ENCODE measurements at places on chromosomes 4 and X.

DNA sequence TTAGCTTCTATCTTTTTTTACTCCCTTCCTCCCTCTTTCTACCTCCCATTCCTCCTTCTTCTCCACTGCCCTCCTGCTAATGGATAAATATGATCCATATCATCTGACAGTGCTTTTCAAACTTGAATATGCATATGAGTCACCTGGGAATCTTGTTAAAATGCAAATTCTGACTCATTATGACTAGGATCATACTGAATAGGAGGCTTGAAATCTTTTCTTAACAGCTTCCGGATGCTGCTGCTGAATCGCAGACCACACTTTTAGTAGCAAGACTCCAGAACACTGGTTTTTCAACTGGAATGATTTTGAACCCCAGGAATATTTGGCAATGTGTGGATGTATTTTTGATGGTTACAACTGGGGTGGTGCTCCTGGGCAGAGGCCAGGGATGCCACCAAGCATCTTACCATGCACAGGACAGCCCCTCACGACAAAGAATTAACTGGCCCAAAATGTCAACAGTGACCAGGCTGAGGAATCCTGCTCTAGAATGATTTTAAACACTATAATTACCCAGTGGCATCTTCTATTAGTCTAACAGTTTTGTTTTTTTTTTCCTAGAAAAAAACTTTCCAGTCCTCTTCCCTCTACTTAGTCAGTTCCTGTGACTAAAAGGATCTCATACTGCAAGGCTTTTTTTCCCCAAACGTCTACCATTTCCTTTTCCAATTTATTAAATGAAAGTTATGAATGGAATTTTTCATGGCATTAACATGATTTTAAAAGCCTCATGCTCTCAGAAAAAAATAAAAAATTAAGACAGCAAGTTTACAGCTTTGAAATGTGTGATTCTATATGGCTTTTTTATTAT, 10.6 kb upstream of the PYURF start:
- no peak for DNase-seq

DNA sequence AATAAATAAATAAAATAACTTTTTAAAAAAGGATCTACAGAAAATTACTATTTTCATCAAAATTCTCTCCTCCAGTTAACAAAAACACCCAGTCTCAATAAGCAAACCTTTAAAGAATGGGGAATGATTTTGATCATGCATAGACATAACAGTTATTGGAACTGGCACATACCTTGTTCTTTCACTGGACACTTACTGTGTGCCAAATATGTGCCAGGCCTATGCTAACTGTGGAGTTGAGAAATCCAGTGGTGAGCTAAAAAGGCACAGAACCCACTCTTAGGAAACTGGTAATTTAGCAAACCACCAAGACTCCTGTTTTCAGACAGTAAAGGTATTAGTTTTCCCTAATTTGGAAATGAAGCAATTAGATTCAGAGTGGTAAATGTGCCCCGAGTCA, 39.1 kb downstream of the CLOCK start:
- no peak for DNase-seq

DNA sequence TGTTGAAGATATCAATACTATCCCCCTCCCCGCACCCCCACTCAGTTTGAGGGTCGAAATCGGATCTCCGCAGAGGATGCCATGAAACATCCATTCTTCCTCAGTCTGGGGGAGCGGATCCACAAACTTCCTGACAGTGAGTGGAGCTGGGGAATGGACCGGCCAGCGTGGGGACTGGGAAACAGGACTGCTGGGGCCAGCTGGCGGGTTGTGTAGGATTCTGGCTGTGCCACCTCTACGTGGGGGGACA, 5.5 kb upstream of the USP11 start:
- DNase-seq = no peak

- no peak for DNase-seq
Measured at GRCh38 chr4:53563824-53564223, 27.5 kb downstream of the LNX1 start.

DNA sequence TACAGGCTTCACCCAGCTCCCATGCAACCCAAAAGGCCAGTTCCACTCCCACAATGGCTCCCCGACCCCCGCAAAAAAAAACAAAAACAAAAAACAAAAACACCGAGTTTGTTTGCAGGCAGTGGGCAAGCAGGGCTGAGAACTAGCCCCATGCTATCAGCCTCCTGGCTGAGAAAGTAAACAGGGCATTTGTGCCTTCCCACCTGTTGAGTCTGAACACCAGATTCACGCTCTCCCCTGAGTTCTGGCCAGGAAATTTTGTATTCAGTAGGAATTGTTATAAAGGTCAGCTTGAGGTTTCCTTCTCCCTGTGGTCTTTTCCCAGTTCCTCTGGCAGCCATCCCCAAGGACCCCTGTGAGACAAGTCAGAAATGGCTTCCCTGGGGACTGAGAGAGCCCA, 1066.5 kb downstream of the GLUD2 start:
- no peak for DNase-seq

DNA sequence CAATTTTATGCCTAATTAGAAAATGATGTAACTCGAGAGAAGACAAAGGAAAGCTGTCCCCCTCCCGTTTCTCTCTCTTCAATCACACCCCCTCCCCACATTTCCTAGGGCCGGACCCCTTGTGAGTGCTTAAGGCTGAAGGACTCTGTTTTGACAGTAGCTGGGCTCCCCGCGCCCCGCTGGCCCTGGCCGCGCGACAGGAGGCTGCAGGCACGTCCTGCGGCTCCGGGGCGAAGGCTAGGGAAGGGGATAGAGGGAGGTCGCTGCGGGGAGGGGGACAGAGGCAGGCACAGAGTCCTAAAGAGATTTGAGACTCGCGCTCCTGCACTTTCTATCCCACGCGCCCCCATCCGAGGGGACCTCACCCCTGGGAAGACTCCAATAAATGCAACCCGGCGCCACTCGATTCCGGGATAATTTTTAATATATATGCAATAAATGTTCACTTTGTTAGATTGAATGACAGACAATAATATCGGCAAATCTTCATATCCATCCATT, 56.2 kb upstream of the TMEM33 start:
- DNase-seq = no peak

DNA sequence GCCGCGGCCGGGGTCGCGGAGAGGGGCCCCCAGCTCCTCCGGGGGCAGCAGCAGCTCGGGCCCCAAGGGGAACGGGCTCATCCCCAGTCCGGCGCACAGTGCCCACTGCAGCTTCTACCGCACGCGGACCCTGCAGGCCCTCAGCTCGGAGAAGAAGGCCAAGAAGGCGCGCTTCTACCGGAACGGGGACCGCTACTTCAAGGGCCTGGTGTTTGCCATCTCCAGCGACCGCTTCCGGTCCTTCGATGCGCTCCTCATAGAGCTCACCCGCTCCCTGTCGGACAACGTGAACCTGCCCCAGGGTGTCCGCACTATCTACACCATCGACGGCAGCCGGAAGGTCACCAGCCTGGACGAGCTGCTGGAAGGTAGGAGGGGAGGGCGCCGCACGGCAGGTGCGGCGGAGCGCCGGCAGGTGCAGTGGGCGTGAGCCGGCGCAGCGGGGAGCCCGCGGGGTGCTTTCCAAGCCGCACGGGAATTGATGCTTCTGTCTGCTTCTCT, 886 bp downstream of the DCLK2 start:
- peak; percentile 60 for DNase-seq

- no peak for DNase-seq
Measured at GRCh38 chrX:13053171-13053570, 8.8 kb upstream of the FAM9C start.

DNA sequence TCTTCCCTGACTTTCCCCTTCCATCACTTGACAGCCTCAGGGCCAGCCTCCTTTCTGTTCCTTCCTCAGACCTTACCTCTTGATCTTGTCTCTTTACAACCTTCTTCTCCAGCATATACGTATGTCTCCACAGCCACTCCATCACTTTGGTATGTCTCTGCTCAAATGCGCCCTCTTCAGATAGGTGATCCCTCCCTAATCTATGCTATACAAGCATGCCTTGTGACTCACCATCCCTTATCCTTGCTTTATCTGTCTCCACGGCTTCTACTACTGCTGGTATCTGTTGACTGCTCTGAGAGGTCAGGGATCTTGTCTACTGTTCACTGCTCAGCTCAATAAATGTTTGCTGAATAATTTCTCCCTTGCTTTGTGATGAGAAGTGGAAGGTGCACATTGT, 9.0 kb downstream of the ARAP2 start:
- DNase-seq = no peak

DNA sequence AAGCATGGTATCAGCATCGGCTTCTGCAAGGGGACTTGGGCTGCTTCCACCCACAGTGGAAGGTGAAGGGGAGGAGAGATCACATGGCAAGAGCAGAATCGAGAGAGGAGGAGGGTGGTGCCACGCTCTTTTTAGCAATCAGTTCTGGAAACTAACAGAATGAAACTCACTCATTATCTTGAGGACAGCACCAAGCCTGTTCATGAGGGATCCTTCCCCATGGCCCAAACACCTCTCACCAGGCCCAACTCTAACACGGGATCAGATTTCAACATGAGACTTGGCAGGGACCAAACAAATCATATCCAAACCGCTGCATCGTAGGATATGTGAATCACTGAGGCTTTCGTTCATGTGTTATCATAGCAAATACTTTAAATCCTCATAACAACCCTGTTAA, 125.5 kb downstream of the GPC3 start:
- no peak for DNase-seq

DNA sequence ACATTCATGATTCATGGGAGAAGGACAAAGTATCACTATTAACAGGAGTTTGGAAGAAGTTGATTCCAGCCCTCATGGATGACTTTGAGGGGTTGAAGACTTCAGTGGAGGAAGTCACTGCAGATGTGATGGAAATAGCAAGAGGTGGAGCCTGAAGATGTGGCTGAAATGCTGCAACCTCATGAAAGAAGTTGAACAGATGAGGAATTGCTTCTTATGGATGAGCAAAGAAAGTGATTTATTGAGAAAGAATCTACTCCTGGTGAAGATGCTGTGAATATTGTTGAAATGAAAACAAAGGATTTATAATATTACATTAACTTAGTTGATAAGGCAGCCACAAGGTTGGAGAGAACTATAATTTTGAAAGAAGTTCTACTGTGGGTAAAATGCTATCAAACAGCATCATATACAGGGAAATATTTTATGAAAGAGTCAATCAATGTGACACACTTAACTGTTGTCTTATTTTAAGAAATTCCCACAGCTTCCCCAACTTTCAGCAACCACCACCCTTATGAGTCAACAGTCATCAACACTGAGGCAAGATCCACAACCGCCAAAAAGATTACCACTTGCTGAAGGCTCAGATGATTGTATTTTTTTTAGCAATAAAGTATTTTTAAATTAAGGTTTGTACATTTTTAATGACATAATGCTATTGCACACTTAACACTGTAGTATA, 302.6 kb downstream of the CBLL2 start:
- no peak for DNase-seq

DNA sequence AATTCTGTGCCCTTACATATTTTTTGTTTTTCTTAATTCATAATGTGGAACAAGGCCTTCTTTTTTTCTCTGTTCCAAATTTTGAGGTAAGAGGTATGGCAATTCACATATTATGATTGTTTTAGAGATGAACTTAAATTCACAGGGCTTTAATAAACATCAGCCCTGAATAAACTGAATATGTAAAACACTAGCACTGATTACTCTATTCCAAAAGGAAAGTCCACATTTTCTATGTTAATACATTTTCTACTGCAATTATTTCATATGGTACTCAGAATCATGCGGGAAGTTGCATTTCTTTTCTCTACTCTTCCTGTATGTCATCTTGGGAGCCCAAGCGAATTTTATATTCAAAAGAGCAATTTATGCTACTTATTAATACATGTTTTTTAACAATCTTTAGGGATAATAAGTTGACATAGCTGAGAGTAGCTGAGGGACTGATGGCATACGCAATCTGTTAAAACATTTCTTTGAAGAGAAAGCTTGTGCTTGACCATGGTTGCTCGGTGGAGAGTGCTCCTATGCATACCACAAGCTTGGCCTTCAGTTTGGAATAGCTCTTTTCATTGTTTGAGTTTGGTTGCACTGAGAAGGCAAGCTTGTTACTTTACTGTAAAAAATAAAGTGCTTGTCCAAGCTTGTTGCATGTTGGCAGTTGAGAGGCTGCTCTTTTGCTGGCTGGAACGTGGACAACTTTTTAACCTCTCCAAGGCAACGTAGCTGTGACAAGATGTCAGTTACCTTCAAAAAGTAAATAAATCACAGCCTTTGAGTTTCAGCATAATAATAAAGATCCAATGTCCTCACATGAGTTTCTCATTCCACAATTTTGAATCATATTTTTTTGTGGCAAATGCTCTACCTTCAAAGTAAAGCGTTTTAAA, 196.3 kb upstream of the SPRY1 start:
- DNase-seq = no peak

GRCh38 chr4:36917413-36917812, 327.1 kb upstream of the NWD2 start:
- DNase-seq = no peak

DNA sequence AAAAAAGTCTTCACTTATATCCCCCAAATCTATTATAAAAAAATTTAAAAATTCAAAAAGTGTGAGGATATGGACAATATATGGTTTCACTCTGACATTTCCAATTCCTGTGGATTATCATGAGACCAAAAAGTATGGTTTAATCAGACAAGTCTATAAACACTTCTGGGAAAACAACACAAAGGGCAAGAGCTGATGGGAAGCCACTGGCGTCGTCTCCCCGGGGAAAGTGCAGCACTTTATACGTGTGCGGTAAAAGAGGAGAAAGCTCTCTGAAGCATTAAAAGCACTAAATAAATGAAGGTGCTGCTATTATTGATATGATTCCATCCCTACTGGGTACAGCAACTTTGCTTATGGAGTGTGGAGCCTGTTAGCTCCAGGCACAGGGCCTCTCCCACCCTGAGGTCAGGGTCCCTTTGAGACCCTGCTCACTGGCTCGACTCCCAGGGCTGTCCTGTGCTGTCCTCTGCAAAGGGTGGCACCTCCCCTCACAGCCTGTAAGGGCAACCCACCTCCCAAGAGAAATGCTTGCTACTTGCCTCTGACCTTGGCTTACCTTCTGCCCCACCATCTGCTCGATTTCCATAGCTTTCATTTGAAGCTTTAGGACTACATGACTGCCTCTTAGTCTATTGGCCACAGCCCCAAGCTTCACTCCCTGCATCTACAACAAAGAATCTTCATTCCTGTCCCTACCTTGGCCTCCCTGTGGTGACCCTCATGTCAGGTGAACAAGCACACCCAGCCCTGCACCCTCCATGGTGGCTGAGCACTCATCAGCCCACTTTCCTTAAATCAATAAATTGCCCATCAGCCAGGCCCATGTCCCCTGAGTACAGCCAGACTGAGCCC, 248.6 kb downstream of the HNRNPD start:
- DNase-seq = no peak

- DNase-seq = no peak
Measured at GRCh38 chr4:87532109-87532508, 2.9 kb upstream of the SPARCL1 start.

GRCh38 chr4:78645853-78646757, 94.5 kb downstream of the ANXA3 start:
- DNase-seq = no peak

Data from activated CD8-positive, alpha-beta memory T cell treated with anti-CD3 and anti-CD28 coated beads for 24 hours (primary cell).